ENCODE measurements at places on chromosomes 2 and 18.

DNA sequence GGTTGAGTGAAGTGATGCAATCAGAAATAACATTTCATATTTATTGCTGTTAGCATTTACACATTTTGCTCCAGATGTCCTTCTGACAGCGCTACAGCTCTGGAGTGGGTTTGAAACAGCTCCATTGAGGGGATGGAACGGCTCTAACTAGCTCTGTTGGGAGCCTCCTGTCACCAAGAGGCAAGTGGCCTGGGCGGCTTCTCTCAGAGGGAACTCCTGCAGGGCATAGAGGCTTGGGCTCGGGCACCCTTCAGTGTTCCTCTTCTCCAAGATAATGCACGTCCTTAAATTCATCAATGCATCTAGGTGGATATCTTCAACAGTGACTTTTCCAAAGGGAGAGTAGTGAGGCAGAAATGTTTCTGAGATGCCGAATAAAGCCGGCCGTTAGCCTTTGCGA is 122.5 kb downstream of the CNTNAP5 start:
- H3K27ac ChIP-seq: no peak overlapping the region
- H3K27me3 ChIP-seq: no peaks in the 10 kb centered on the region
- no peak for DNase-seq
- H3K36me3 ChIP-seq: no peaks in the 10 kb centered on the region
- no peak overlapping the region for H3K4me3 ChIP-seq

GRCh38 chr2:162118166-162119031 is 33.6 kb downstream of the GCG start:
- H3K4me3 ChIP-seq: no peak overlapping the region
- no peaks in the 10 kb centered on the region for H3K36me3 ChIP-seq
- H3K4me1 ChIP-seq: peaks cover 8% of the 10 kb centered on the region
- DNase-seq: no peak
- H3K27ac ChIP-seq: no peak overlapping the region

GRCh38 chr18:2918761-2919550 is 72.2 kb downstream of the EMILIN2 start:
- peak overlapping the region; percentile 70 for H3K27ac ChIP-seq
- H3K4me1 ChIP-seq: peaks cover 16% of the 10 kb centered on the region
- H3K27me3 ChIP-seq: no peaks in the 10 kb centered on the region
- peaks cover 3% of the 10 kb centered on the region for H3K36me3 ChIP-seq
- DNase-seq: no peak

DNA sequence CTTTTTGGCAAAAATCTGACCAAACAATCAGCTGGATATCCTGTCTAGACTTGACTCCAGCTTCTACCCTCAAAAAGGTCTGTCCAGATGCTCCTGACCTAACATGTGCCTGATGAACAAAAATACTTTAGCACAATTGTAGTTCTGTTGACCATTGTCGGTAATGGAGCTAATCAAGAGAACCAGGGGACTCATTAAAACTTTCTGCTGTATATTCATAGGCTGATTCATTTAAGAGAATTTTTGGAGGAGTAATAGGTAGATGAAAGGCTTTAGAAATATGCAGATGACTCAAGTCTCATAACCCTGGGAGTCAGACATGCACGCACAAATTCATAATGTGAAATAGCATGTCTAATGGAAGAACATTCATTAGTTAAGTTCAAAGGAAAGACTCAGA is 514.2 kb downstream of the TXNL1 start:
- no peaks in the 10 kb centered on the region for H3K27me3 ChIP-seq
- H3K4me3 ChIP-seq: no peak overlapping the region
- DNase-seq: no peak
- H3K36me3 ChIP-seq: no peaks in the 10 kb centered on the region
- no peak overlapping the region for H3K27ac ChIP-seq

DNA sequence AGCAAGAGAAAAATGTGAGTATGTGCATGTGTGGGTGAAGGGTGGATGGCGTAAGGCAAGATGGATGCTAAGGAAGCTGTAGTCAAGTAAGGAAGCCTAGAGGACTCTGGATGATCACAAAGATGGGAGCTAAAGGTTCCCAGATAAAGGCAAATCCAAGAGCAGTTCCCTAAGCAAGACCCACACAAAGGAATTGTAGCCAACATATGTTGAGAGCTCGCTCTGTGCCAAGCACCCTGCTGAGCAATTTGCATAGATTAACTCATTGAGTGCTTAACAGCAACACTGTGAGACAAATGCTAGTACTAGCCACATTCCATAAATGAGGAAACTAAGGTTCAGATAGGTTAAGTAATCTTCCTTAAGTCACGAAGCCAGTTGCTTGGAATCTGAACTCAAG is 132.6 kb downstream of the C1D start:
- H3K27me3 ChIP-seq: peaks cover 20% of the 10 kb centered on the region
- no peaks in the 10 kb centered on the region for H3K36me3 ChIP-seq
- H3K4me3 ChIP-seq: no peak overlapping the region
- DNase-seq: no peak

DNA sequence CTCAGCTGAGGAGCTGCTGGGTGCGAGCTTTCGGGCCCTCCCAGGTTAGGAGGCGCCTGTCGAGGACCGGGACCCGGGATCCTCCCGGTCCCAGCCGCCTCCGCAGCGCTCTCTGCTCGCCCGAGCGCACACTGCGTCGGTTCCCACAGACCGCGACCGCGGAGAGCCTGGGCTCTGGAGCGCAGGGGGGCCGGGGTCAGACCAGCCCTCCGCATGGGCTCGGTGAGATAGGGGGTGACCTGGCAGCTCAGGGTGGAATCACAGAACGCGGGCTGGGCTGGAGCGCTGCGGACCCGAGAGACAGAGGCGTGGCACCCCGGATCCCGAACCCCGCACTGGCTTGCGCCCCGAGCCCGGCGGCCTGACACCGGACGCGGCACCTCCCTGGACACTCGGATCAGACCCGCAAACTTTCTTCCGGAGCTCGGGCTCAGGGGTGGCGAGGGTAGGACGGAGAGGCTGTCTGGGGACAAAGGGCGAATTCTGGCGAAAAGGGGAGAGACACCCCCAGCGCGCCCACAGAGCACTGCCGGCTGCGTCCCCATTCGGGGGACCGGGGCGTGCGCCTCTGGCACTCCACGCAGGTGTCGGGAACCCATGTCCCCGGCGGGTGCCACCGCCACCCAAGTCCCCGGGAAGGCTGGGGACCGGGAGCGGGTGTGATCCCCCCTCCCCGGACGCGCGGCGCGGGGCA is 612 bp downstream of the DIPK1C start:
- no peak overlapping the region for H3K27ac ChIP-seq
- no peak for DNase-seq
- H3K4me1 ChIP-seq: no peaks in the 10 kb centered on the region
- H3K36me3 ChIP-seq: no peaks in the 10 kb centered on the region

GRCh38 chr18:26482569-26482968 is 65.8 kb downstream of the KCTD1 start:
- no peaks in the 10 kb centered on the region for H3K27me3 ChIP-seq
- H3K36me3 ChIP-seq: peaks cover 2% of the 10 kb centered on the region
- no peak overlapping the region for H3K27ac ChIP-seq
- no peaks in the 10 kb centered on the region for H3K4me1 ChIP-seq
- no peak for DNase-seq

DNA sequence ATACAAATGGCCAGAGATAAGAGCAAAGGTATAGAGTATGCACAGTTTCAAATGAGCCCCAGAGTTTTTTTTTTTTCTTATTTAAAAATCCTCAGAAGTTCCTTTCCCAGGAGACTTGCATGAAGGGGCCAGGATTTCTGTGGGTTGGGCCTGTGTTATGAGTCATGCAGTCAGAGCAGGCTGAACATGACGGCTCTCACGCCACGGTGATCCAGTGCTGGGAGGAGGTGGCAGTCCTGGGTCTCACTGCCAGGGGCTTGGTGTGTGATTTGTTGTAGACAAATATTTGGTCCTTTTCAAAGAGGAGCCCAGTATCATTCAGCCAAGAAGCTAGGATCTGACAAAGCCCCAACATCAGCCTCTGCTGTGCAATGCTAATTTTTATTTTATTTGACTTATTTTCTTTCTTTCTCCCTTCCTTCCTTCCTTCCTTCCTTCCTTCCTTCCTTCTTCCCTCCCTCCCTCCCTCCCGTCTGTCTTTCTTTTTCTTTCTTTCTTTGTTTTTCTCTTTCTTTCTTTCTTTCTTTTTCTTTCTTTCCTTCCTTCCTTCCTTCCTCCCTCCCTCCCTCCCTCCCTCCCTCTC is 10.4 kb upstream of the KCNE4 start:
- H3K27me3 ChIP-seq: no peaks in the 10 kb centered on the region
- no peaks in the 10 kb centered on the region for H3K36me3 ChIP-seq
- no peak overlapping the region for H3K4me3 ChIP-seq
- H3K27ac ChIP-seq: no peak overlapping the region
- no peaks in the 10 kb centered on the region for H3K4me1 ChIP-seq
- no peak for DNase-seq

DNA sequence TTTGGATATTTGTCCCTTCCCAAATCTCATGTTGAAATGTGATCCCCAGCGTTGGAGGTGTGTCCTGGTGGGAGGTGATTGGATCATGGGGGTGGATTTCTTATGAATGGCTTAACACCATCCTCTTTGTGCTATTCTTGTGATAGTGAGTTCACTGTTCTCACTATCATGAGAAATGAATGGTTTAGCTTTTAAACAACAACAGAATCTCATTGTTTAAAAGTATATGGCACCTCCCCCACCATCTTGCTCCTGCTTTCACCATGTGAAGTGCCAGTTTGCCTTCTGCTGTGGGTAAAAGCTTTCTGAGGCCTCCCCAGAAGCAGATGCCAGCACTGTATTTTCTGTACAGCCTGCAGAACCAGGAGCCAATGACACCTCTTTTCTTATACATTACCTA is 38.1 kb downstream of the KIAA1328 start:
- no peak overlapping the region for H3K4me3 ChIP-seq
- peaks cover 5% of the 10 kb centered on the region for H3K4me1 ChIP-seq
- H3K36me3 ChIP-seq: peaks cover 9% of the 10 kb centered on the region
- no peaks in the 10 kb centered on the region for H3K27me3 ChIP-seq
- no peak for DNase-seq
- no peak overlapping the region for H3K27ac ChIP-seq

DNA sequence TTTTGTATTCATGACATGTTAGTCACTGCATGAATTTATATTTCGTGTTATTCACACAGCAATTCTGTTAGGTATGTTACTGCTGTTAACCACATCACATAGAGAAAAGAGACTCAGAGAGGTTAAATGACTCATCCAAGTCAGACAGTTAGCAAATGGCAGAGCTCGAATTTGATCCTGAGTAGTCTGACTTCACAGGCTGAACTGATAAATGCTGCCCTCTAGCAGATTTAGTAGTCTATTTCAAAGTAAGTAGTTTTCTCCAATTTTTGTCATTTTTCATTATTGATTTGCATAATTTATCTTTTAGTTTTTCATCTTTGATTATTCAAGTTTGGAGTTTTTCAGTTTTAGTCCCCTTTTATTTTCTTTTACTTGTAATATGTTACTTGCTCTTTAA is 58.3 kb downstream of the WDR7 start:
- H3K27ac ChIP-seq: peak overlapping the region; percentile 27
- H3K4me3 ChIP-seq: no peak overlapping the region
- no peaks in the 10 kb centered on the region for H3K36me3 ChIP-seq

DNA sequence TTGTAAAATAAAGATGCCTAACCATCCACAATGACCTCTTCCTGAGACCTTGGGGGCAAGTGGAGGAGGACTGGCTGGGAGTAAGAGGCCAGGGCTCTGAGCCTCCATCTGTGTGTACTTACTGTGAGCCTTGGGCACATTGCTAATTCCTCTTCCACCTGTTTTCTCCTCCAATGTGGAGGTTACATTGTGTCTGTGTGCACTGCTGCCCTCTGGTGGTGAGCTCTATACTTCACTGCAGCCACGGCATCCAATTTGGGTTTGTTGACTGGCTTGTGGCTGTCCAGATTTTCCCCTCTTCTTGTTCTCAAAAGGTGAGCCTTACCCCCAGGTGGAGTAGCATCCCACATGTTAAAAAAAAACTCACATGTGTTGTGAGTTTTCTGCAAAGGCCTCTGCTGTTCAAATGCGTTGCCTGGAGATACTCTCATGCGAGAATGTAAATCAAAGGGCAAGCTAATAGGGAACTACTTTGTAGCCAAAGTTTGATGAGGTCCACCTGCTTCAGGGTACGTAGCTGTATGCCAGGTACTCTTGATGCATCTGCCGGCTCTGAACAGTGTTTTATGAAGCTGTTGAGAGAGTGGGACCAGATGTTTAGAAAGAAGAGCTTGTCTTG is 80.8 kb downstream of the APOB start:
- H3K4me1 ChIP-seq: no peaks in the 10 kb centered on the region
- peaks cover 65% of the 10 kb centered on the region for H3K27me3 ChIP-seq
- peak; percentile 51 for DNase-seq

DNA sequence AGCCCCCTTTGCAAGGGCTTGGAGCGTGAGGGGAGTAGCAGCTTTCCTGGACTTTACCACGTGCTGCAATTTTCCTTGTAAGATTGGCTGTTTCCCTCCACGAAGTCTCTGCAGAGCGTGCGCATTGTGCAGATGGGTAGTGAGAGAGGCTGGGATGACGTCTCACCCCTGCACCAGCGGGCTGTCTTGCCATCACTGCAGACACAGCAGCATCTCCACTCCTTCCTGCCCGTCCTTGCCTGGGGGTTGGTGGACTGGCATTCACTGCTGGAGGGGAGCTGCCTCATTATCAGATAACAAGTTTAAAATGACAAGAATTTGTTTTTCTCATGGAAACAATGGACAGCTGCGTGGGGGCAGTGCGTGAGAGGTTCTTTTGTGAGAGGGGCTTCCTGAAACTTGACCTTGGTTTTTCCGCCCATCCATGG is 45.3 kb upstream of the HS6ST1 start:
- peaks cover 19% of the 10 kb centered on the region for H3K27me3 ChIP-seq
- H3K4me1 ChIP-seq: no peaks in the 10 kb centered on the region

DNA sequence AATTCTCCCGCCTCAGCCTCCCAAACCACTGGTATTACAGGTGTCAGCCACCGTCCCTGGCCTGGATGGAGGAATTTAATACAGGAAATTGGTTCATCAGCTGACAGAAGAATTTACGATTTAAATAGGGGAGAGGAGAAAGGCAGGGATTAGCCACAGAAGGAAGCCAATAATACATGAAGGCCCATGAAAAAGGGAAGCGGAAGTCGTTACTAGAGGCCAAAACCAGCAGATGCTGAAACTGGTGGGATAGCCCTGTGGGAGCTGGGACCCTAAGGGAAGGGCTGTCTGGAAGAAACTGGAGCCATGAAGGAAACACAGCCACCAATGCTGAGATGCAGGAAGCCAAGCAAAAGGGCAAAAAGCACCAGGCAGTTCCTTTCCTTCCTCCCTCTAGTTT is 163.7 kb upstream of the RMP24 start:
- no peak overlapping the region for H3K27ac ChIP-seq
- no peak overlapping the region for H3K4me3 ChIP-seq
- no peaks in the 10 kb centered on the region for H3K4me1 ChIP-seq
- peaks cover 2% of the 10 kb centered on the region for H3K36me3 ChIP-seq

- no peak overlapping the region for H3K4me3 ChIP-seq
- H3K4me1 ChIP-seq: peaks cover 27% of the 10 kb centered on the region
- no peak for DNase-seq
- H3K36me3 ChIP-seq: no peaks in the 10 kb centered on the region
Observed at GRCh38 chr2:197873293-197873701, 68.9 kb downstream of the PLCL1 start.

DNA sequence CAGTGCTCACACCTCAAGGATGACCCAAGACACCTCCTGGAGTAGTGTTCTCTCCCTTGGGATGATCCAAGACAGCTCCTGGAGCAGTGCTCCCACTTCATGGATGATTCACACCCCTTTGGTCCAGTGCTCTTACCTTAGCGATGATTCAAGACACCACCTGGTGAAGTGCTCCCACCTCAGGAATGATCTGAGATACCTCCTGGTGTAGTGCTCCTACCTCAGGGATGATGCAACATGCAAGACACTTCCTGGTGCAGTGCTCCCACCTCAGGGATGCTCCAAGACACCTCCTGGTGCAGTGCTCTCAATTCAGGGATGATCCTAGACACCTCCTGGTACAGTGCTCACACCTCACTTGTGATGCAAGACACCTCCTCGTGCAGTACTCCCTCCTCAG is 123.1 kb downstream of the ASB1 start:
- no peak for DNase-seq
- no peaks in the 10 kb centered on the region for H3K36me3 ChIP-seq
- H3K27ac ChIP-seq: no peak overlapping the region
- peaks cover 42% of the 10 kb centered on the region for H3K27me3 ChIP-seq
- no peak overlapping the region for H3K4me3 ChIP-seq

Measured in T-helper 17 cell (primary cell).